Colonic mucosa (tissue), 4 donors: ENCODE measurements at places on chromosomes 3 and 15.

DNA sequence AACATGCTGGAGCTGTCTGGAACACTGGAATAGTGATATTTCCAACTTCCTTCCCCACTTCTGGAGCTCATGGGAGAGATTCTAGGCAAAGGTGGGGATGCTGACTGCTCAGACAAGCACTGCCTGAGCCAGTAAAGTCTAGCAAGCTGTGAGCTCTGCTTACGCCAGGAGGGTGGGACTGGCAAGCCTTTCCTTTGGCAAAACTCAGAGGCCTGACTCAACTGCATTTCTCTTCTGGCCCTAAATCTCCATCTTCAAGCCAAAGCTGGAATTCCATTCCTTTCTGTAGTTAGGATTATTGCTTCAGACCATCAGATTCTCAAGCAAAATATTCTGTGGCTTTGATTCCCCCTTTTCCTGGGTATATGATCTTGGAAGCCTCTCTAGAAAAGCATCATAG, 20.3 kb upstream of the EPB42 start:
- DNase-seq, result no peak

DNA sequence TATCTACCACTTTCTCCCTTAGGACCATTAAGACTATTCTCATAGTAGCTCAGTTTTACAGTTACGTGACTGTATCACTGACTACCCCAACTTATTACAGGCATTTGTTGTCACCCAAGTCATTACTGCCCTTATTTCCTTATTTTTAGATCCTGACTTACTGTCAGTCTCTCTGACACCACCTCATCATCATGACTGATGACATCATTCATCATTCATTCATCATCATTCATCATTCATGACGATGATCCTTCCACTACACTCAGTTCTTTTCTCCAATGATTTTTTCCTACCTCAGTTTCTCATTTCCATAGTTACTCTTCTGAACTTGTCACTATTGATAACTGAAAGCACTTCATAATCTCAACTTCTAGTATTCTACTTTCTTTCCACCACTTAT, 83.8 kb downstream of the ADAM10 start:
- DNase-seq, result no peak

GRCh38 chr3:81485444-81485865, 276.0 kb downstream of the GBE1 start:
- DNase-seq, result peak; percentile 25

DNA sequence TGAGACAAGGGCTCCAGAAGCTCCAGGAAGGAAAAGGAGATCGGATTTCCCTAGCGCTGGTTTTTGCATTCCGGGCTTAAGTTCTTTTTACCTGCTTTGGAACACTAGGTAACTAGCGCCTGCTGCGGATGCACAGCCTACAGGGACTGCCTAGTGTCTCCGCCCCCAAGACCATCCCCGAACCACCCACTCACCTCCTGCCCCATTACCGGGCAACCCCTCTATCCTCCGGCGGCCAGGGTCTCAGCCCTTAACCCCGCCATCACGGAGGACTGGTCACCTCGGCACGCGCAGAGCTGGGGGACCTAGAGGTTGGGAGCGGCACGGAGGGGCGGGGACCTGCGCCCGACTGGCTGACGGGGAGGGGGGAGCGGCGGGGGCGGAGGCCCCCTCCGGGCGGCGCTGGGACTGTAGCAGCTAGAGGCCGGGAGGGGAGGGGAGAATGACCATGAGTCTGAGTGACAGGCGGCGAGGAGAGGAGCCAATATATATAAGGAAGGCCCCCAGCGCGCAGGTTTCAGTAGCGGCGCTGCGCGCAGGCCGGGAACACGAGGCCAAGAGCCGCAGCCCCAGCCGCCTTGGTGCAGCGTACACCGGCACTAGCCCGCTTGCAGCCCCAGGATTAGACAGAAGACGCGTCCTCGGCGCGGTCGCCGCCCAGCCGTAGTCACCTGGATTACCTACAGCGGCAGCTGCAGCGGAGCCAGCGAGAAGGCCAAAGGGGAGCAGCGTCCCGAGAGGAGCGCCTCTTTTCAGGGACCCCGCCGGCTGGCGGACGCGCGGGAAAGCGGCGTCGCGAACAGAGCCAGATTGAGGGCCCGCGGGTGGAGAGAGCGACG, at the start of gene DLL4:
TSS of gene DLL4 (plus strand) at position 520 of the 839 bp plus-strand sequence. CDS start 329 bp downstream, outside the sequence.
- peak; percentile 89 for DNase-seq

GRCh38 chr3:98018301-98018700, 16.8 kb downstream of the GABRR3 start:
- DNase-seq, result no peak
